T-cell (primary cell): ENCODE measurements at places on chromosomes 2 and 18.

- H3K36me3 ChIP-seq = no peaks in the 10 kb centered on the region
- H3K27ac ChIP-seq = no peak overlapping the region
Measured at GRCh38 chr2:43020990-43021669, 205.3 kb downstream of the ZFP36L2 start.

- H3K4me1 ChIP-seq = peaks cover 14% of the 10 kb centered on the region
- H3K27ac ChIP-seq = peak overlapping the region; percentile 64
- H3K36me3 ChIP-seq = peaks cover 4% of the 10 kb centered on the region
- H3K27me3 ChIP-seq = no peaks in the 10 kb centered on the region
- peak overlapping the region; percentile 91 for H3K4me3 ChIP-seq
Measured at GRCh38 chr2:75646090-75646582, 447 bp upstream of the MRPL19 start.

DNA sequence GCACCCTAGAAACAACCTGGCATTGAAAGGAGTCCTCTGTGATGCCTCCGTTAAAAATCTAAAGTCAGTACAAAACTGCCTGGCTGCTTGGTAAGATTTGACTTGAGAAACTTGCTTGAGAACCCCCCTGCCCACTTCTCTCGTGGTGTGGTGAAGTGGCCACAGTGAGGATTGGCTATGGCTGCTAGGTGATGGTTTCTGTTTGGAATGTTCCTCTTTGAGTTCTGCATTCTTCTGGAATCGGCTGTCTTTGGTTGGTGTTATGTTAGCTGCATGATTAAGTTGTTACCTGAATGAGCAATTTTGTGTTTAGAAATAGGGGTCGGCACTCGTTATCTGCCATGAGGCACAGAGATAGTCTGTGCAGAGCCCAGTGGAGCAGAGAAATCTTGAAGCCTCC is 21.7 kb upstream of the SAG start:
- no peak overlapping the region for H3K4me3 ChIP-seq
- DNase-seq = no peak
- H3K4me1 ChIP-seq = no peaks in the 10 kb centered on the region
- H3K27ac ChIP-seq = no peak overlapping the region

GRCh38 chr2:147639891-147640290 is 204.9 kb upstream of the ACVR2A start:
- H3K4me1 ChIP-seq = no peaks in the 10 kb centered on the region
- H3K4me3 ChIP-seq = no peak overlapping the region
- no peak for DNase-seq
- H3K36me3 ChIP-seq = no peaks in the 10 kb centered on the region
- no peaks in the 10 kb centered on the region for H3K27me3 ChIP-seq
- no peak overlapping the region for H3K27ac ChIP-seq

GRCh38 chr2:173404841-173405750 is 50.4 kb downstream of the CDCA7 start:
- H3K27me3 ChIP-seq = peaks cover 15% of the 10 kb centered on the region
- H3K36me3 ChIP-seq = no peaks in the 10 kb centered on the region
- DNase-seq = no peak
- no peak overlapping the region for H3K27ac ChIP-seq

- peaks cover 4% of the 10 kb centered on the region for H3K27me3 ChIP-seq
- H3K4me3 ChIP-seq = no peak overlapping the region
- no peaks in the 10 kb centered on the region for H3K36me3 ChIP-seq
- no peak overlapping the region for H3K27ac ChIP-seq
Measured at GRCh38 chr18:6920099-6920955, 190.8 kb downstream of the ARHGAP28 start.

DNA sequence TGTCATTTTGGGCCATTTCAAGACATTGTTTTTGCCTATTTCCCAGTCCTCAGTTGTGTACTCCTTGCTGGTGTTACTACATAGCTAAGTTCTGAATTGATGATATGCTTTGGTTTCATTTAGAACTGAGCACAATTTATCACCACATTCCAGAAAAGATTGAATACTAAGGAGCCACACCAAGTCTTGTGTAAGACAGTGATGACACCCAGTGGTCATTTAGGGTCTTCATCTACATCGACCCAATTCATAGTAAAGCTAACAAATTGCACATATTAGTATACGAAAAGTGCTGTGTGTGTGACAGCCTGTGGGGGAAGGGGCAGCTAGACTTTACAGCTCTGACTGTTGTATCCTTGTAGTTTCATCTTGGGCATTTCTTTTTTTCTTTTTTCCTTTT is 10.9 kb upstream of the DLX2 start:
- DNase-seq = no peak
- no peaks in the 10 kb centered on the region for H3K36me3 ChIP-seq
- peaks cover 4% of the 10 kb centered on the region for H3K4me1 ChIP-seq
- peaks cover 2% of the 10 kb centered on the region for H3K27me3 ChIP-seq

DNA sequence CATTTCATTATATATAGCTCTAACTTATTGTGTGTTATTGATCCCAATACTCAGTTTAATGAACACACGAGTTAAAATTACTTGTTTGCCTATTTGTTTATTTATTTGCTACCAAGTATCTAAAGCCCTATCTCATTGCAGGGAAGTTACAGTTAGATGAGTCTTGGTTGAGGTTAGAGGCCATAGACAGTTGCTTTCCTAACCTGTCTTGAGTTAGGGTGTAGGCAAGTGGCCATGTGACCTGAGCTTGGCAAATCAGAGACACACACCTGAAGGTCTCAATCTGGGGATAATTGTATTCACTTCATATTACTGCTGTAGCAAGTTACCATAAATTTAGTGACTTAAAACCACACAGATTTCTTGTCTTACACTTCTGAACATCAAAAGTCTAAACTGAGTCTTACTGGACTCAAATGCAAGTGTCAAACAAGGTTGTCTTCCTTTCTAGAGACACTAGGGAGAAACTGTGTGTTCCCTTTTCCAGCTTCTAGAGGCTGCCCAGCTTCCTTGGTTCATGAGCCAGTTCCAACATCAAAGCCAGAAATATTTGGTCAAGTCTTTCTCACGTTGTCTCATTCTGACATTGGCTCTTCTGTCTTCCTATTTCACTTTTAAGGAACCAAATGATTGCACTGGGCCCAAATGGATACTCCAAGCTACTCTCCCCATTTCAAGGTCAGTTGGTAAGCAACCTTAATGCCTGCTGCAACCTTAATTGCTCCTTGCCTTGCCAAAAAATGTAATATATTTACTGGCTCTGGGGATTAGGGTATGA is 39.7 kb downstream of the COL3A1 start:
- H3K4me1 ChIP-seq = no peaks in the 10 kb centered on the region
- no peak overlapping the region for H3K4me3 ChIP-seq
- H3K36me3 ChIP-seq = no peaks in the 10 kb centered on the region
- DNase-seq = no peak
- H3K27me3 ChIP-seq = no peaks in the 10 kb centered on the region

DNA sequence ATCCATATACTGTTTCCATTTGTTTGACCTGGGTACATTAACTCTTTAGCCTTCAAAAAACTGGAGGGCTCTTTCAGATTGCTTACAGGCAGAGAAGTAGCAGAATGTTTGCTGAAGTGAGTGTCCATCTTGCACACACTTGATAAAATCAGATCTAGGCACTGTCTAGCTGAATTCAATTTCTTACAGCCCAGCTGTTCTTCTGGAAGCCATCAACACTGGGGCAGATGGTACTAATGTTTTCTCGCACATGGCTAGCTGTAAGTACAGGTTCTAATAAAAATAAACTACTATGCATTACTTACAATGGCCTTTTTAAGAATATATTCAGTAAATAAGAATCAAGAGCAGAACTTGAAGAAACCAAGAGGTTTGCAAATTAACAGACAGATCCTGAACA is 175.9 kb downstream of the NBAS start:
- H3K27ac ChIP-seq = no peak overlapping the region
- no peak for DNase-seq
- no peaks in the 10 kb centered on the region for H3K27me3 ChIP-seq
- no peaks in the 10 kb centered on the region for H3K4me1 ChIP-seq

DNA sequence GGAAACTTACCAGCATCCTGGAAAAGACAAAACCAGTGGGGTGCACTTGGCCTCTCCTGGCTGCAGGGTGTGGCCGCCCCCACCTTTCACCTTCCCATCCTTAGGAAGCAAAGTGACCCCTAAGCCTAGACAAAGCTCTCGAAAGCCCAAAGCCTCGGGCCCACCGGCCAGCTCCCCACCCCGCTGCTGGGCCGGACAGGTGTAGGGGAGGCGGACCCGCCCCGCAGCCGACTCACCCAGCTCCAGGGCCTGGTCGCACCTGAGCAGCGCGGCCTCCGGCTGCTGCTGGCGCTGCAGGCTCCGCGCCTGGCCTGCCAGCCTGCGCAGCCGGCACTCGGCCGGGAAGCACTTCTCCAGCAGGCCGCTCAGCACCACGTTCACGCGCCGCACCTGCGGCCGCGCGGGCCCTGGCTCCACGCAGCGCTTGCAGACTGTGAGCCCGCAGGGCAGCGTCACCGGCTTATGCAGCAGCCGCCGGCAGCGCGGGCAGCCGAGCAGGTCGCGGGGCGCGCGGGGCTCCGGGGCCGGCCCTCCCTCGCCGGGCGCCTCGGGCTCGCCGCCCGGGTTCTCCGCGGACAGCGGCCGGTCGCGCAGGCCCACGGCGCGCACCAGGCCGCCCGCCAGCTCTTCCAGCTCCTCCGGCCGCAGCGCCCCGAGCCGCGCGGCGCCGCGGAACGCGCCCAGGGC is 979 bp downstream of the LONRF2 start:
- no peaks in the 10 kb centered on the region for H3K36me3 ChIP-seq
- peaks cover 19% of the 10 kb centered on the region for H3K27me3 ChIP-seq
- H3K4me3 ChIP-seq = peak overlapping the region; percentile 32
- DNase-seq = no peak
- H3K4me1 ChIP-seq = no peaks in the 10 kb centered on the region

- H3K27ac ChIP-seq = no peak overlapping the region
- no peak overlapping the region for H3K4me3 ChIP-seq
- no peaks in the 10 kb centered on the region for H3K27me3 ChIP-seq
- no peaks in the 10 kb centered on the region for H3K4me1 ChIP-seq
- no peak for DNase-seq
- no peaks in the 10 kb centered on the region for H3K36me3 ChIP-seq
Measured at GRCh38 chr2:160666154-160667060, 172.8 kb upstream of the RBMS1 start.

GRCh38 chr2:200861617-200862155 is 2.8 kb downstream of the CLK1 start:
- H3K36me3 ChIP-seq = no peaks in the 10 kb centered on the region
- DNase-seq = no peak
- H3K27ac ChIP-seq = peak overlapping the region; percentile 30
- H3K4me1 ChIP-seq = peaks cover 29% of the 10 kb centered on the region
- no peaks in the 10 kb centered on the region for H3K27me3 ChIP-seq

DNA sequence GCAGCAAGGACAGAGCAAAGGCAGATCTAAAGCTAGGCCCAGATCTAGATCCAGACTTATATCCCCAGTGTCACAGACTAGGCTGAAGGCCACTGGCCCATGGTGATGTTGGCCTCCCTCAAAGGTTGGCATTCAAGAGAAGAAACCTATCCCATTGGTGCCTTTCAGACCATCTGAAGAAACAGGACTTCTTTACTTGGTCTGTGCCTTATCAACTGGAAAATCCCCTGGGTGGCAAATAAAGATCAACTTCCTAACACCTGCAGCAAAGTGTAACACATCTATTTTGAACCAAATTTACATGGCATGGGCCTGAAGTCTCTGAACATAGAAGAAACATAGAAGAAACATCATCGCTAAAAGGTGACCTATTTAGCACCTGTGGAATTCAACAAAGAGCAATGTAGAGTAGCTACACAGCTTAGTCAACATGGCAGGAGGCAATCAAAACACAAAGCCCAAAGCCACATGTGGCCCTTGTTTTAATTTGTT is 35.8 kb downstream of the METTL4 start:
- H3K27me3 ChIP-seq = no peaks in the 10 kb centered on the region
- peaks cover 3% of the 10 kb centered on the region for H3K36me3 ChIP-seq
- H3K4me1 ChIP-seq = no peaks in the 10 kb centered on the region
- no peak overlapping the region for H3K27ac ChIP-seq
- no peak for DNase-seq

DNA sequence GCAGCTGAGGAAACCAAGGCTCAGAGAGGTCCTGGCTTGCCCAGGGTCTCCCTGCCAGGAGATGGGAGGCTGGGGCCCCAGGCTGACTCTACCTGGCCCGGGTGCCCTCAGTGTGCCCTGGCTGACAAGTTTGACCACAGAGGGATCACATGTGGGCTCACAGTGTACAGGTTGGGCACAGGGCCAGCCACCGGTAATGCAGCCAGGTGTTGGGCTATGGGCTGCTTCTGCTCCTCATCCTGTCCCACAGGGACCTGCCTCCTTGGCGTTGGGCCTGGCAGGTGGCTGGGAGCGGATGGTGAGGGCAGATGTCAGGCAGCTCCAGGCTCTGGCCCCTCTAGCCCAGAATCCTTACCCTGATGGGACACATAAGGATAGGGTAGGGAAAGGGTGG is 250.5 kb downstream of the LOXHD1 start:
- DNase-seq = no peak
- H3K36me3 ChIP-seq = no peaks in the 10 kb centered on the region
- no peaks in the 10 kb centered on the region for H3K4me1 ChIP-seq
- H3K4me3 ChIP-seq = no peak overlapping the region

DNA sequence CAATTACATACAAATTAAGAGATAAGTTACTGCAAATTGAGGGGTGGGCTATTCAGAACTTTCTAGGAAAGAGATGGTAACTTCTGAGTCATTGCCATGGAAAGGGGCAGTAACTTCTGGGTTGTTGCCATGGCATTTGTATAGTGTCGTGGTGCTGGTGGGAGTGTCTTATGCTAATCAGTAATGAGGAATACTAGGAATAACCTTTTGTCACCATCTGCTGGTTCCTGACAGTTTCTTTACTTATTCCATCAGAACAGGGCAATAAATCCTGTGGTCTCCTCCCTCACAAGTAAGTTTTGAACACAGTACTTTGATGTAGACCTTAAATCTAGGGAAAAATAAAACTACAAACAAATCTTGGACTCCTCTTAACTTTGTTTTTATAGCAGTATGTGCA is 435.4 kb downstream of the BCL11A start:
- DNase-seq = no peak
- no peaks in the 10 kb centered on the region for H3K36me3 ChIP-seq
- no peaks in the 10 kb centered on the region for H3K4me1 ChIP-seq
- no peak overlapping the region for H3K27ac ChIP-seq
- H3K4me3 ChIP-seq = no peak overlapping the region
- H3K27me3 ChIP-seq = no peaks in the 10 kb centered on the region

GRCh38 chr2:196307775-196308305 is 136.5 kb upstream of the STK17B start:
- no peak for DNase-seq
- H3K27me3 ChIP-seq = no peaks in the 10 kb centered on the region
- H3K27ac ChIP-seq = no peak overlapping the region
- H3K4me3 ChIP-seq = no peak overlapping the region

DNA sequence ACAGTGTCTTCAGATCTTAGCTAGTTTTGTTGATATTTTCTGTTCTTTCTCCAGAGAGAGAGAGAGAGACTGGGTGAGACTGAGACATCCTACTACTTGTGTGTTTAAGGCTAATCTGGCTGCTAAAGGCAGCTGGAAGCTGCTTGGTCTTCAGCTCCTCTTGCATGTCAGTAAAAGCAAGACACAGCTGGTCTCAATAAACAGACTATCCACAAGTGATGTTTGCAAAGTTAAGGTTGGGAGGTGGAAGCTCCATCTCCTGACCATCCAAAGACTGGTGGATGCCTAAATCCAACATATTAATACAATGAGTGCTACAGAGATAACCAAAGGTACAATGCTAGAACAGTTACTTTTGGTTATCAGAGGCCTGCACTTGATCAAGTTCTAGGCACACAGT is 17.8 kb downstream of the ERFE start:
- no peak overlapping the region for H3K27ac ChIP-seq
- peaks cover 17% of the 10 kb centered on the region for H3K36me3 ChIP-seq
- no peak overlapping the region for H3K4me3 ChIP-seq
- no peaks in the 10 kb centered on the region for H3K27me3 ChIP-seq
